ENCODE measurements at places on chromosomes 12 and 14. TPM values are rescaled to one million over a fixed set of nuclear protein-coding genes. Genes with fewer than 3 reads are reported as not detected.

KRT81 gene
- 0.29 TPM for total RNA-seq

DACT1 gene
- 0.58 TPM for total RNA-seq

ASIC1 gene
- total RNA-seq, result 25.4 TPM

ARMH4 gene
- not detected for total RNA-seq

DNA sequence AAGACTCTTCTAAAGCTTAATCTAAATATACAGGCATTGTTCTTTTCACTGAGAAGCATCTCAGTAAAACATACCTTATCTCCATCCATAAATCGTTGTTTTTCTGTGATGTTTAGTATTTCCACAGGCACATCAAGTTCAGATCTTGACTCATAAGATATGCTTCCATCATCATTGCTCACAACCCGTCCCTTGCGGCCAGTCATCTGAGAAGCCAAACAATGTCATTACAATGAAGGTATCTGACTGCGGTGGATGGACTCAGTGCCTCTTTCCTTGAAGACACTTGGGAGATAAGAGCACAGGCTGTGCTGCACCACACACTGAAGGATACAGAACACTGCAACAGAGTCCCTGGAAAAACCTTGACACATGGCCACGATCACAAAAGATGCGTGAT lies 44.8 kb downstream of the SBNO1 start:
- DNase-seq, result no peak

- no peak for DNase-seq
Observed at GRCh38 chr12:113131556-113131955, 4.0 kb downstream of the RASAL1 start.
